Fibroblast of skin of back (primary cell): ENCODE measurements at places on chromosomes 1 and 21.

GRCh38 chr1:170205301-170205700 lies 59.5 kb downstream of the NTMT2 start:
- peak; percentile 16 for DNase-seq

- DNase-seq, result no peak
These were observed 368.9 kb downstream of the SEC16B start for GRCh38 chr1:177600936-177601335.

DNA sequence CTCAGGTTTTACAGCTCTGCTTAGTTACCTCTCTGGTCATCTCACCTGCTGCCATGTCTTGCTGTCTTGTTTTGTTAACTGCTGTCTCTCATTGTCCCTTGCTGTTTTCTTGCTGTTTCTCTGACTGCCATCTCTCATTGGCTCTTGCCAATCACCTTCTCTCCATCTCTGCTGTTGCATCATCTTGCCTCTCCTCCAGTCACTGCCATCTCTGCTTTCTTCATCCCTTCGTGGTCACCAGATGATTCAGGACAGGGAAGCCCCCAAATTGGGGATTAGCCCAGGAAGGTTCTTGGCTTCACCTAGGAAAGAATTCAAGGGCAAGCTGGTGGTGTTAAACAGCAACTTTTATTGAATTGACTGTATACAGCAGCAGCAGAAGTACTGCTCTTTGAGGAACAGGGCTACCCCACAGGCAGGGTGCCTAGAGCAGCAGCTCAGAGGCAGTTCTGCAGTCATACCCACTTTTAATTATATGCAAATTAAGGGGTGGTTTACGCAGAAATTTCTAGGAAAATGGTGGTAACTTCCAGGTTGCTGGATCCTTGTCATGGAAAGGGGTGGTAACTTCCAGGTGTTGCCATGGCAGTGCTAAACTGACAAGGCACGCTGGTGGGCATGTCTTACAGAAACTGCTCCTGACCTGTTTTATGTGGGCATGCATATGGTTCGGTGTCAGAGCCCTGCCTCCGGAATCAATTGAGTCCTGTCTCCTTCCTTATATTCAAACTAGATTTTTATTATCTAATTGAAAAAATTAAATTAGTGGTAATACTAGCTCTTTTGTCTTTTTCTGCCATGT lies 33.4 kb downstream of the SUCO start:
- no peak for DNase-seq

DNA sequence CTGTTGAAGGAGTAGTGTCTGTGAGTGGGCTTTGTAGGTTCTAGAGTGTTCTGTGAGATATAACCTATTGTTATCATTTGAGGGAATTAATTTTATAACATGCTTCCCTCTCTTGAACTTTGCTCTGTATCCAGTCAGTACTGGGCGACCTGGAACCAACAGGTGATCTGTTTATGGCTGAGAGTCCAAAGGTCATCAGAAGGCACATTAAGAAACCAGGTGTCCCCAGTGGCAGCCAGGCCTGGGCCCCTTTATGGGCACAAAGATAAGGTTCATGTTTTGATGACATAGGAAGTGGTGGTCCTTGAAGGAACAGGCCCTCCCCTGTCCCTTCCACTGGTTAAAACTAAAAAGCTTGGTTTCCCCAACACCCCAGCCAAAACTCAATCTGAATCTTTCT lies 61.1 kb downstream of the FHAD1 start:
- no peak for DNase-seq

DNA sequence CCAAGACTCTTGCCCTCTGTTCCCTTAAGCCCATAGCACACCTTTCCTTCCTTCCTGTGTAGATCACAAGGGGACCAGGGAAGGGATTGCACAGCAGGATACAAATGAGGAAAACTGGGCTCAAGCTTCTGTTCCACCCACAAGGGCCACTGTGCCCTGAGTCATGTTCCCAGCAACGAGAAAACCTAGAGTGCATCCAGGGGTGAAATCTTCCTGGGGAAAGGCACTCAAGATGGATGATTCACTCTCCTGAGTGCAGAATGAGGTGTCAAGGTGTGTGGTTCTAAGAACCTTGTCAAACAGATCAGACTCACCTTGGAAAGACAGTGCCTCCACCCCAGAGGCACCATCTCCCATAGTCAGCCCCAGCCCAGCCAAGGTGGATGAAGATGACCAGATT lies 40.7 kb upstream of the EYA3 start:
- DNase-seq, result peak; percentile 7
